ENCODE measurements at places on chromosomes 5 and 9.

DNA sequence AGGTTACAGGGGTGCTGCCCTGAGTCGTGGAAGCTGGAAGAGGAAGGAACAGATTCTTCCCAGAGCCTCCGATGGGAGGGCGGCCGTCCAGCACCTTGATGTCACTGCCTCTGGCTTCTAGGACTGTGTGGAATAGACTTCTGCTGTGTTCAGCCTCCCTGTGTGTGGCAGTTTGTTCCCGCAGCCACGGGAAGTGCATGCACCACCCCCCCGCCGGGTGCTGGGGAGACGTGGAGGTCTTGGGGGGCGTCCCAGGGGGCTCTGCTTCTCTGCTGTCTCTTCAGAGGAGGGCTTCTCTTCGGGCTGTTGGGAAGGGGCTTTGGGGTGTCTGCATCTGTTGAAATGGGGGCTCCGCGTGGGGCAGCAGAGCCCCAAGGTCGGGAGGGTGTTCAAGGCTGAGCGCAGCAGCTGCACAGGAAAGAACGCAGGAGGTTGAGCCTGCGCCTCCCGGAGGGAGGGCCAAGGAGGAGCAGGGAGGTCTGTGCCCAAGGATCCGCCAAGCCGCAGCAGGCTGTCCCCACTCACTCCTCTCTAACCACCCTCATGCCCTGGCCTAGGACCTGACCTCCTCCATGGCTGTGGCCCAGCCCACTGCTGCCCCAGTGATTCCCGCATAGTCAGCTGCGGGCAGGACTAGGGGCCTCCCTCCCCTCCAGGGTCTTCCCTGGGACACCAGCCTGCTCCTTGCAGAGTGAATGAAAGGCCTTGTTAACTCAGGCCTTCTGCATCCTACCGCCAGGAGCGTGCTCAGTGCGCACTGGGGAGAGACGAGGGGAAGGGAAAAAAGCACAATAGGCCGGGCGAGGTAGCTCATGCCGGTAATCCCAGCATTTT, 45.0 kb downstream of the ROPN1L start:
- no peak for DNase-seq

DNA sequence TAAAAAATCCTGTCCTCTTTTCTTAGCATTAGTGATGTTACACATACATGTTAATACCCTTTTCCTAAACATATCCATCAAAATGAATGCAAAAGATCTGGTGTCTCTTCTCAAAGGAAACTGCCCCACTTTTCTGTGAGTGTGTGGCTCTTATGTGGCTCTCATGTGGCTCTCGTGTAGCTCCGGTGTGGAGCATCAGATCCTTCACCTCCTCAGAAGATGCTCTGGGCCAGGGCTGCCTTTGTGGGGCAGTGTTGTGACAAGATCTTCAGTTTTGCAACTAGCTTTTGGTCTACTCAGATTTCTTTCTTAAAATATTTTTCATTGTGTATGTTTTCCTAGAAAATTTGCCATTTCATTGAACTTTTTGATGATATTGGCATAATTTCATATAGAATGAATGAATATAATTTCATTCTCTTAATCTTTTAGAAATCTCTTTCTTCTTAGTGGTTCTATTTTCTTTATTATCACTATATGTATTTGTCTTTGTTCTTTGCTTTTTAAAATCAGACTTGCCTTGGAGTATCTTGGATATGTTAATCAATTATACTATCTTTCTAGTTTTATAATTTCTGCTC, 19.4 kb downstream of the GARNL3 start:
- DNase-seq, result no peak

- DNase-seq, result no peak
Measured at GRCh38 chr9:130701059-130702022, 7.8 kb downstream of the EXOSC2 start.

DNA sequence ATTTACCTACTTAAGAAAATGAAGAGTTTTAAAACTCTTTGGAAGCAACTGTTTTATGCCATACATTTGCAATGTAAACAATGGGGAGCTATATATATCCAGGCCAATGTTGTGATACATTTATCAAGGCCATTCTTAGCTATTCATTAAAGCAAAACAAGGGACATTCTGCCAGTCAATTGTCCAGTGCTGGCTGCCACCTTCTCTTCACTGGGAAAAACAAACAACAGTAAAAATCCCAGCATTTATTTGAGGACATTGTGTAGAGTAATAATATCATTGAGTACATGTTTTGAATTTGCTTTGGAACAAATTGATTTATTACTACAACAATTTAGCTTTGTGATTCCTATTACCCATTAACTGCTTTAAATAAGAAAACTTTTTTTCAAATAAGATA, 1107.4 kb downstream of the DTWD2 start:
- DNase-seq, result no peak

DNA sequence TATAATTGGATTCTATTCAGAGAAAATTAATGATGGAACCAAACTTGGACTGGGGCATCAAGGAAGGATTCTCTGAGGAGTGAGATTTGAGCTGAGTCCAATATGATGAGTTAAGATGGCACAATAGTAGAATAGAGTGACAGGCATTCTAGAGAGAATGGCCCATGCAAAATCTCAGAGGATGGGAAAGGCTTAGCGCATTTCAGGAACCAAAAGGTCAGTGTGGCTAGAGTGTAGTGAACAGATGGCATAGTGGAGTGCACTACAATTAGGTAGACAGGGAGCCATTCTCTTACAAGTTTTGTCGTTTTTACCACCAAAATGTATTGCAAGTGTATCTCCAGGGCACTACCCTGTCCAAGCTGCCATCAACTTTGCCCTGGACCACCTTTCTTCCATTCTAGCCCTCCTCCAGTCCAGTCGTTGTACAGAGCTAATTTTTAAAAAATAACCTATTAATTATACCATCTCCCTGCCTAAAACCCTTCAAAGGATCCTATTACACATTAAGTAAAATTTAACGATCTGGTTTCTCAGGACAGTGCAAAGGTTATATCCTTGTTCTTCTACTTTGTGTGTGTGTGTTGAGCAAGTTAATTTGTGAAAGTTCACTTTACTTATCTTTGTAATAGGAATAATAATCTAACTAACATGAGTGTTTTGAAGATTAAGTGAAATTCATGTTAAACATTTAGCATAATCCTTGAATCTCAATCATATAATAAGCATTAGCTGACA, 211.7 kb downstream of the COMMD10 start:
- DNase-seq, result no peak
